AG10803 (cell line): ENCODE measurements at places on chromosomes 3 and 15.

DNA sequence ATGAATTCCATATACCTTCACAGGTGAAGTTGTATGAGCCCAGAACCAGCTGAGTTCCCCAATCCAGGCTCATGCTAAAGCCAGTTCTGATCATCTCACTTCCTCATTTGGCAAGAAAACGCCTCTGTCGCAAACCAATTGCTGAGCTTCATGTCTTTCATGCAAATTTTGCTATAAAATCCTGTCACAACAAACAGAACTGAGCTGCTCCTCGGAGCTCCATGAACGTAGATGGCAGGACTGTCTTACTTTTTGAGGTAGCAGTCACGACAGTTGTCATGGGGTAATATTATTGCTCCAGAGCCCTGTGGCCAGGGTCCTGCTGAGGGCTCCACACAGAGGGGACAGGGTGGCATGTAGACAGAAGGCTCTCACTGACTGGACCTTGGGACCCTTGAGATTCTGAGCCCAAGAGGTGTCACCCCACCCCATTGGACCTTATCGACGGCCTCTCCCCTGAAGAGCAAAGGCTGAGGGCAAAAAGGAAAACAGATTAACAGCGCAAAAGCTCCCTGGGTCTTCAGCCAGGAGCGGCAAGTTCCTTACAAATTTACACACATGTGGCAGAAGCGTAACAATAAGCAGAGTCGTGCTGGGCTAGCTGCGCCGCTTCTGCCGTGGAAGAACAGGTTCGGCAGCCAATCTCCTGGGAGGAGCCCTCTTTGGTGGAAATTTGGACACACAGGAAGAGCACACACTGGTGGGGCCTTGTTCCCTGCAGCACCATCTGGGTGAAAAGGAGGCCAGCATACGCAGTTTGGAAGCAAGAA is 249.2 kb downstream of the OPA1 start:
- no peak for DNase-seq

DNA sequence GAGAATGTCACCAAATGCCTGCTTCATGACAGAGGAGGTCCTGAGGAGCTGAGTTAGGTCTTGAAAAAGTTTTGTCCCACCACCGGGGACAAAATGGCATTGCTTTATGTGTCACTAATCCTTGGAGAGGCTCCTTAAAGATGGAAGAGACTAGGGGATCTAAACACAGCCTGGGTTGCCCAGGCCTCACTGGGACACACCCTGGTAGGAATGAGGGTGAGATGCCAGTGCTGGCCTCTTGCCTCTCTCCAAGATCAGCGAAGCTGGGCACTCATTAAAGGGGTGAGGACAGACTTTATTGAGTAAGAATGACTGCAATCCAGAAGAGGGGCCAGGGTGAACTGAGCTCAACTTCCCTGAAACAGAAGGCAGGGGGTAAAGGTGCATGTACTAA is 58.5 kb upstream of the KLF13 start:
- no peak for DNase-seq

GRCh38 chr3:58288011-58288728 is 17.9 kb upstream of the RPP14 start:
- peak; percentile 4 for DNase-seq

GRCh38 chr3:193347521-193348501 is 30.7 kb downstream of the ATP13A5 start:
- DNase-seq = no peak

GRCh38 chr3:49081429-49081828 is 12.4 kb downstream of the QRICH1 start:
- DNase-seq = no peak

GRCh38 chr3:122469659-122470058 is 45.1 kb downstream of the KPNA1 start:
- no peak for DNase-seq

DNA sequence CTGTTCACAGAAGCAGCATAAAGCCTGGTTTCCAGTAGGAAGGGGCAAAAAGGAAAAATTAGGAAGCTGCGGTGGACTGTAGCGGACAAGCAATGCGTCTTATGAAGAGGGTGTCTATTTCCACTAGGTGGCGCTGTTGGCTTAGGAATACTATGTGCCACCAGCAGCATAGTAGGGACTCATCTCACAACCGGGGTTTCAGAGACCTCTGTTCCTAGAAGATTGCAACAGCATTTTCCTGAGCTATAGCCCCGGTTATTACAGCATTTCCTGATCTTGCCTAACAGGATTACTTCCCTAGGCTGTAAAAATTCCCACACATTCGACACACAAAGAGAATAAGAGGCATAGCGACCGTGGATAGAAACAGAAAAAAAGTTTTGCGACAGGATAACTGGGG is 683.0 kb downstream of the TBL1XR1 start:
- peak; percentile 42 for DNase-seq

DNA sequence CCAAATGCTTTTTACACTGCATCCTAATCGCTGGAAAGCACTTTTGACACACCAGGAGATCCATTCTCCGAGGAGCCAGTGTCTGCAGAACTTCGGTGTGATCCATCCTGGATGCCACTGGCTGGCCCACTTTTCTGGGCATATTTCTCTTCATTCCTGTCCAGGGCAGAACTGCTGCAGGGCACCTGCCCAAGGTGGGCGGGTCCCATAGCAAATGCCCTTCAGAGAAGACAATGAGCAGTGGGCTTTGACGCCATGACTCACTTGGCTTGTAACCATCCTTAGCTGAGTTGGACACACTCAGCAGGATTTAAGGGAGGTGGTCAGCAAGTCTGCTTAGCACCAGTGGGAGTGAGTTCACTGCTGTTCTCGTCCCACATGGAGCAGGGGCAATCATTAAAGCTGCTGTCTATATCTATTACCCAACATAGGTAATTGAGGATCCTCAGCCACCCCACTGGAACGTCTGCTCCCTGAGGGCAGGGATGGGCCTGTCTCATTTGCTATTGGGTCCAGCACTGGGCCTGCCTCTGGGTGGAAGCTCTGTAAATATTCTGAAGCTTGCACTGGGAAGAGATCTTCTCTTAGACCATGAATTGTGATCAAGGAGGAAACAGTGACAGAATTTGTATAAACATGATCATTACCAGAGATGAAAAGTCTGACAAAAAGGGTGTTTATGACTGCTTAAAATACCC is 112.7 kb upstream of the IQSEC1 start:
- no peak for DNase-seq

GRCh38 chr15:74209997-74210671 is 7.5 kb upstream of the STRA6 start:
- peak; percentile 69 for DNase-seq

DNA sequence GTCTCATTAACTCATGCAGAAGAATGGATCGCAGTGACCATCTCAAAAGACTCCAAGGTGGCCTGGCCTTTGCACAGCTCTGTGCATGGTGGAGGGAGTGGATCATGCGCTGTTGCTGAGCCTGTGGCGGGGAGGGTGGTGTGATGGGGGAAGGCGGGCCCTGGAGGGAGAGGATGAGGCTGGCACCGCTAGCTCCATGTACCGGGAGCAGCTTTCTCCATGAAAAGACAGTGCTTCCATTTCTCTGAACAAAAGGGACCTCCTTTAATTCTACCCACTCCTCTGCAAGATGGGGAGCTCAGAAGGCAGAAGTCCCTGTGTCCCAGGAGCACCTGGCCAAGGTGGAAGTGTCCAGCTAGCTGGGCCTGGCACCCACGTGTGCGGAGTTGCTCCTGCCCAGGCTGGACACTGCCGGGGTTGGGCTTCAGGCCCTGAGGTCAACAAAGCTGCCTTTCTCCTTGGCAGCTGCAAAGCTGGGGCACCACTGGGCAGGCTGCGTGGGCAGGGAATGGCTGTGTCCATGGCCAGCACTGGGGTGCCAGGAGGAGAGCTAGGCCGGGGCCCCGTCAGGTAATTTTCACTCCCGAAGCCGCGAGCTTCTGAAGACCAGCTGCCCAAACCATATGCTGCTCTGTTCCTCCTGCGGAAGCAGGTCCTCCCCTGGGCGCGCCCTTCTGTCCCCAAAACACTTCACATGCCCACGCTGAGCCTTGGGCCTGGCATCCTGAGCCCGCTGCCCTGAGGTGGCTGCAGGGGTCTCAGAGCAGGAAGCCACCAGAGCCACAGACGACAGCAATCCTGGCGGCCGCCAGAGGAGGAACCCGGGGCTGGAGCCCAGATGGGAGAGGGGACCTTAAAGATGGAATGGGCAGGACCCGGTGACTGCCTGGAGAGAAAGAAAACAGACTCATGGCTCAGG is 6.4 kb downstream of the MAP6D1 start:
- no peak for DNase-seq

DNA sequence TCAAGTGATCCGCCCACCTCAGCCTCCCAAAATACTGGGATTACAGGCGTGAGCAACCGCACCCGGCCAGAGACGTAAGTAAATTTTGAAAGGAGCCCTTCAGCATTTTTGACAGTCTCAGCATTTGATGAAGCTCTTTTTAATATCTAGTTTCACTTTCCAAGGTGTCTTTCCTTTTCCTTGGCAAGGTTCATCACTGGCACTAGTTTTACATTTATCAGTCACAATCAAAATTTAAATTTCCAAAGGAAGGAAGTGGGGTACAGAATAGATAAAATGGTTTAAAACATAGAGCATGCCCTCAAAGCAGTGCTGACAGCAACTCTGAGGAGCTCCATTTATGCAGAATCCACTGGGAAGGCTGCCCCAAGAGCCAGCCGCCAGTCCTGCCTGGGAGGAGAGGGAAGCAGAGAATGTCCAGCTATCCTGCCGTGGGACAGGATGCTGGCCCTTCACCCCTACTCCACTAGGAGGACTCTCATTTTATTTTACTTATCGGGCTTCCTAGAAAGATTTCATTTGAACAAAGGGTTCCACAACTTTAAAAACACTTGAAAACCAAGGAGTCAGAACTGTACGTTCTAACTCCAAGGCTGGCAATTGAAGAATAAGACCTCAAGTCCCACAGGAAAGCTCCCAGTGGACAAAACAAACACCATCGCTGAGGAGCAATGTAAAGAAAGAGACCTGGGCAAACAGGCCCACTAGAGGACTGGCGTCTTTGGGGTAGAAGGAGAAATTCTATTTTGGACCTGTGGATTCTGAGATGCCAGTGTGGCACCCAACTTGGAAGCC is 9.9 kb downstream of the SFMBT1 start:
- no peak for DNase-seq

- DNase-seq = no peak
Measured at GRCh38 chr3:70065696-70066253, 66.2 kb downstream of the SAMMSON start.

DNA sequence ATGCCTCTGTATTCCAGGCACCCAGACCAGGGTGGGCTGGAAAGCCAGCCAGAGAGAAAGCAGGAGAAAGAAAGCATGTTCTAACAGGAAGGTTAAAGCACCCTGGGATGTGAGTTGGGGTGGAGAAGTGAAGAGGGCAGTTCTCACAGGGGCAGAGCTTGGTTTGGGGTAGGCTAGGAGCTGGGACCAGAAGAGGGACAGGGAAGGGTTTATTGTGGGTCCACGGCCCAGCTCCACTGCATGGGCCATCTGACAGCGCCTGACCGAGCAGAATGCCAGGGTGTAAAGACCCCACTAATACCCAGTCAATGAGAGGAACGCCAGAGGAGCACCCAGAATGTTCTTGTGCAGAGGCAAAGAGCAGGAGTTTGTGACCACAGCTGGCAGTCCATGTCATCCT is 27.1 kb upstream of the MAGEF1 start:
- no peak for DNase-seq

- DNase-seq = no peak
Measured at GRCh38 chr3:153577059-153577736, 415.2 kb downstream of the RAP2B start.

DNA sequence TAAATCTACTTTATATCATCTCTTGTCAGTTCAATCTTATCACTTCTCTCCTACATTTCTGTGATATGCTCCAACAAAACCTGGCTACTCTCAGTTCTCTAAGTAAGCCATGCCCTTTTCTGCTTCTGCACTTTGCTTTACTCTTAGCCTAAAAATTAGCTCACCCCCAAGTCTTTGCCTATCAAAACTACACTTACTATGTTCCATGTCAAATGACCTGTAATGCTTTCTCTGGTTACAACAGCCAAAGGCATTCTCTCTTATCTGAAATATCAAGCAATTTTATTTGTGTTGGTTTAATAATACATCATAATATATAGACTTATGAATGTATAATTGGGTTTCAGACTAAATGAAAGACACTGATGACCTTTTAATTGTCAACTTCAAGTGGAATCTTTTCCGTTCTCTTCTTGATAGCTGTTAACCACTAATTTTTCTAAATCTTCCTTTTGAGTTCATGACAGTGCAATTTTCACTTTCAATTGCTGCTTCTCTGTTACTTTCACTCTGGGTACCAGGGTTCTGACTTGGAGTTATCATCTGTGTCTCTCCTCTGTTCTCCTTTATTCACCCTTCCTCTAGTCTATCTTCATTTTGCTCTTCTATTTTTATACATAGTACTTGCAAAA is 619.0 kb upstream of the GOLIM4 start:
- DNase-seq = no peak

- DNase-seq = no peak
Measured at GRCh38 chr15:31345606-31346366, 19.2 kb downstream of the KLF13 start.

DNA sequence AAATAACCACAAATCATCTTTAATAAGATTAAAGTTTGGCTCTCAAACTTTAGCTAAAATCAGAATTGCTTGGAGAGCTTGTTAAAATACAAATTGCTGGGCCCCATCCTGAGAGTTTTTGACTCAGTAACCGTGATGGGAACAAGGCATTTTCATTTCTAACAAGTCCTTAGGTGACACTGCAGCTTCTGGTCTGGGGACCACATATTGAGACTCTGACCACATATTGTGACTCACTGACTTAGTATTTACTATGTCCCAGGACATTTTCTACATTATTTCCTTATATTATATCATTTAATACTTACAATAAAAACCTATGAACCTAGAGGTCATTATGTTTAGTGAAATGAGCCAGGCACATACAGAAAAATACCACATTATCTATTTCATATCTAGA is 164.5 kb downstream of the ZMAT3 start:
- no peak for DNase-seq

DNA sequence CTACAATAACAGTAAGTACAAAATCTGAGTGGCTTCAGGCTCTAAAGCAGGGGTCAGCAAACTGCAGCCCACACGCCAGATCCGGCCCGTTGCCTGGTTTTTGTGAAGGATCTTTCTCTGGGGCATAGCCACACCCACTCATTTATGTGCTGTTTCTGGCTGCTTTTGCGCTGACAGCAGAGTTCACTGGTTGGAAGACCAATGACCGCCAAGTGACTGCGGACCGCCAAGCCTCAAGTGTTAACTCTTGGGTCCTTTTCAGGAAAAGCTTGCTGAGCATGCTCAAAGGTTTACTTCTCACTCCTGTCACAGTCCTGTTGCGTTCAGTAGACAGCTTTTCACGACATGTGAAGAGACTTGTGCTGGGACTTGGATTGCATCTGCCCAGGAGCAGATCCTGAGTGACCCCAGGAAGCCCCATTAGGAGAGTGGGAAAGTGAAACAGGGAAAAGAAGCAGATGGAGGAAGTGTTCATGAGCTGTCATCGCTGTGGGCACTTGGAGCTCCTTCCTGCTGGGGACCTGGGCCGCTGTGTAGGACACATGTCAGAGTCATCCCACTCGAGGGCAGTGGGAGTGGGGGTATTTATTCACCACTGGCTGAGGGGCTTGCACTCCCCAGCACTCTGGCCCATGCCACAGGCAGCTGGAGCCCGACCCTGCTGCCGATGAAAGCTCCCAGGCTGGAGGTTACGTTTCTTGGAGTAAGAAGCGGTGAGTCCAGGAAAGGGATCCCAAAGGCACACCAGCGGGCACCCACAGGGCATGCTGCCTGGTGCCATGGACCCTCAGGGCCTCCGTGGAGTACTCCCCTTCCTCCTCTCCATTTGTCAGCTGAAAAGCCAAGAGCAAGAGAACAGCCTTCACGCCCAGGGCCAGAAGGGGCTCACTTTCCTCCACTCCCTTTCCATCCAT is 249.1 kb downstream of the PLCL2 start:
- no peak for DNase-seq

GRCh38 chr3:159852821-159853505 is 135.7 kb upstream of the IL12A start:
- peak; percentile 57 for DNase-seq
